Neural crest cell (in vitro differentiated cells): ENCODE measurements at places on chromosomes 3 and 15.

- no peak for DNase-seq
Measured at GRCh38 chr15:89141885-89142284, 53.6 kb downstream of the ABHD2 start.

- DNase-seq: no peak
Measured at GRCh38 chr15:65354835-65355172, 23.0 kb downstream of the IGDCC3 start.

DNA sequence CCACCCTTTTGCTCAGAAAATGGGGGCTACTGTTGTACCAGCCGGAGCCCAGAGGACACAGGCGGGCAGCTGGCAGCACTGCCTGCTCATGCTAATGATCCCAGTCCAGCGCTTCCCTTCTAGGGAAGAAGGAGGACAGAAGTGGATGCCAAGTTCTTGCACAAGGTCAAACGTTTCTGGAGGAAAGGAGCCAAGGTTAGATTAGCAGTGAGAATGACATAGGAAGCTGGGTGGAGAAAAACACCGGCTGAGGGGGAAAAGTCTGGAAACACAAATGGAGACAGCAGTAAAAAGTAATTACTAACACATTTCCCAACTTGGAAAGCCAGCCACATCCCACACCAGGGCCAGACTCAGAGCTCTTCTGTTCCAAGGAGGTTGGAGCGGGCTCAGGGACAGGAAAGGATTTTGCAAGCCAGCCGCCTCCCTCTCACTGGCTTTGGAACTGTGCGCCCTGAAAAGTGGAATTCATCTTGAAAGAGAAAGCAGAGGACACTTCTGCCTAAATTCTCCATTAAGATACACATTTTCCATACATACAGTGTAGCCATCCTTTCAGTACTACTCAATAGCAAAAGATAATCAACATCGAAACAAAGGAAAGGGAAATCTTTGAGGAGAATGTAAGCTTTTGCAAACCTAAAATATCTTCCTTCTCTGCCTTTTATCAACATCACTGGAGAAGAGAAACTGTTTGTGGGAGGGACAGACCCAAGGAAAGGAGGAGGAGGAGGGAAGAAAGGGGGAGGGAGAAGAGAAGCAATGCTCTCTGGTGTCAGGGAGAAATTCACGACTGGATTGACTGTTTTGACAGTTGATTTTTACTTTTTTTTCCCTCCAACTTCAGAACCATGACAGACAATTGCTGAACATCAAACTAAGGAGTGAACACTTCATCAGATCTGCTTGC is 133.6 kb downstream of the CD47 start:
- no peak for DNase-seq

DNA sequence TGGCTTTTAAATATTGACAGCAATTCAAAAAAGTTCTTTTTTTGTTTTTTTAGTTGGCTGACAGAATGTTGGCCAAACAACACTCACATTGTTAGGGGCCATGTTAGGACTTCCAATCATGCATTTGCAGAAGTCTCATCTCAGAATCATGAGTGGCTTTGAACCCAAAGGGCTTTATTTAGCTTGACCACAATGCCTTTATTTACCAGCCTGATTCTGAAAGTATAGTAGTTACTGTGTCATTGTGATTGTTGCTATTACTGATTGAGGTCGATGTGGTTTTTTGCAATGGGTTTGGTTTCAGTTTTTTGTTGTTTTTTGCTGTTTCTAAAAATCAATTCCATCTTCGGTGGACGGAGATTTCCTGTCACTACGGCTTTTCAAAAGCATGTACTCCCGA is 7.2 kb downstream of the GLDN start:
- no peak for DNase-seq

DNA sequence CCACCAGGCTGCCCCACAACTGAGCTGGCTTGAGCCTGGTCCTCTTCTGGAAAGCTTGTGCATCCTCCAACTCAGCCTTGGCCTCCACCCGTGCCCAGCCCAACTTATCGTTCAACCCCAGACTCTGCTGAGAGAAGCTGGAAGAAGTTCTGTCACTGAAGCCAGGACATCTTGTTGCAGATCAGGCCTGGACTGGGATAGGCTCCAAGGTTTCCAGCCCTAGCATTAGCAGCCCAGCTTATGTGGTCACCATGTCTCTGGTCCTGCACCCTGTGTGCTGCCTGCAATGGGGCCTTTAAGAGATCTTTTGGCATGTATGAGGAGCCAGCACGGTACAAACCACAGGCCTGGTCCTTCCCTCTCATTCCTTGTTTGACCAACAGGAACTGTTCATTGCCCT is 15.2 kb upstream of the CAMP start:
- DNase-seq: no peak

GRCh38 chr3:70580021-70580420 is 267.6 kb upstream of the MDFIC2 start:
- no peak for DNase-seq

GRCh38 chr3:45554006-45554666 is 40.4 kb upstream of the LIMD1 start:
- no peak for DNase-seq

DNA sequence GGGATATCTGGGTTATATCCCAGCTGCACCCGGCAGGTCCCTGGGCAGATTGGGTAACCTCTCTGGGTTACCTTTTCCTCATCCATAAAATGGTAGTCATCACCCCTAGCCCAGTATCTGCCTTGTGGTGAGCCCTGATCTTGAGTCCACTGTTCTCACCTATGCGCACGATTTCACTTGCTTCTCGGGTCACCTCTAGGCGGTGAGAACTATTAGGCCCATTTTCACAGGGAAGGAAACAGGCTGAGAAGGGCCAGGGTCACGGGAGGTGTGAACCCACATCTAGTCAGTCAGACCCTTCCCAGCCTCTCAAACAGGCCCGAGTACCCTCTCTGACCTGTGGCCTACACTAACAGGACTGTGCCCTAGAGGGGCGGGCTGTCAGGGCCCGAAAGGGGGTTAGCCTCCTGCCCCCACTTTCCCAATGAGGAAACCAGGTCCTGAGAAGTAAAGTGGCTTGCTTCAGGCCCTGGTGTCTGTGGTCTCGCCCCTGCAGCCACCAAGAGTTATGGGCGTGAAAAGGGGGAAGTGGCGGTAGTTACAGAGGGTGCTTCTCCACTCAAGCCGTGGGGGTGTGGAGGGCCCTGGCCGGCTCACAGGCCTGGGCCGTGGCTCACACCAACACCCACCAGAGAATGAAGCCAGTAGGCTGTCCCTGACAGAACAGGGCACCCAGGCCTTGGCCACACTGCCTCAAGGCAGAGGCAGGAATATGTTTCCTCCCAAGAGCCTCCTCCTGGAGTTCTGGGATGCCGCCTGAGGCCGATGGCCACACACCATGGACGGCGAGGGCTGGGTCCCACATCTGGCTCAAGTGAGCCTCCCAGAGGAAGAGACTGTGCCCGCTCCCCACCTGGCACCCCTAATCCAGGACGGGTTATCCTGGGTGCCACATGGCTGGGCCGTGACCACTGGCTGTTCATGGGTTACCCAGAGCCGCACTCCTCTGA is 19.5 kb downstream of the PSTPIP1 start:
- DNase-seq: no peak

GRCh38 chr3:25386686-25387255 is 41.3 kb upstream of the RARB start:
- DNase-seq: no peak

GRCh38 chr15:72139667-72140066 is 21.5 kb downstream of the SENP8 start:
- no peak for DNase-seq

GRCh38 chr3:60045686-60046085 is 995.9 kb upstream of the CFAP20DC start:
- DNase-seq: no peak

DNA sequence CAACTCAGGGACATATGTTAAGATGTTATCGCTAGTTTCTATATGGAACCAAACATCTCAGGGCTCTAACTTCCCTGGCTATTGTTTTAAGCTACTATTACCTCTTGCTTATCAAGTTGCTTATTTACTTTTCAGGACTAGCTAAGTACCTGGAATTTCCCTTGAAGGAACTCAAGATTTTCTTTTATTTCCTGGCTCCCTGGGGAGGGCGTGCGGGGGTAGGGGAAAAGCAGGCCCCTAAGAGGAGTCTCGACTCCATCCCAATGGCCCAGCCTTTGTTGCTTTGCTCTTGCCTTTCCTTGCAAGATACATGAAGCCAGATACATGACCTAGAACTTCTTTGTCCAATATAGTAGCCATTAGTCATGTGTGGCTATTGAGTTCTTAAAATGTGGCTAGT is 76.9 kb upstream of the STXBP5L start:
- DNase-seq: no peak

- no peak for DNase-seq
Measured at GRCh38 chr3:134320749-134321148, 53.5 kb downstream of the AMOTL2 start.

GRCh38 chr3:152113992-152114651 is 154.6 kb upstream of the MBNL1 start:
- no peak for DNase-seq

DNA sequence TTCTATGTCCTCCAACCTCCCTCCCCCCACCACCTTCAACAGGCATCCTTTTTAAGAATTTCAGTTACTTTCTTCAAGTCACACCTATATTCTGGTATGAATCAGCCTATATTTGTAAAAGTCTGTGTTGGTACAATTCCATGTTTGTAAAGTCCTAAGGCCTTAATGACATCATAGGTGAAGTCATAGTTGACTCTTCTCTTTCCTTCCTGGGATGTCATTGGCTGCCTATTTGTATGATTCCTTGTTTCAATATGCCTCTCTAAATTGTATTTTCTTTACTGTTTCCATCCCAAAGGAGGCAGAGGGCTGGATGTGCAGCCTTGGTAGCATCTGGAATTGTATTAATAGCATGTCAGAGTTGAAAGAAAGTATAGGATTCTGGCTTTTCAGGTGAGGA is 56.5 kb downstream of the ADAMTSL3 start:
- no peak for DNase-seq

GRCh38 chr3:129429080-129429451 is 630 bp upstream of the EFCAB12 start:
- DNase-seq: no peak

- no peak for DNase-seq
Measured at GRCh38 chr15:57079446-57079845, 161.0 kb downstream of the TCF12 start.

DNA sequence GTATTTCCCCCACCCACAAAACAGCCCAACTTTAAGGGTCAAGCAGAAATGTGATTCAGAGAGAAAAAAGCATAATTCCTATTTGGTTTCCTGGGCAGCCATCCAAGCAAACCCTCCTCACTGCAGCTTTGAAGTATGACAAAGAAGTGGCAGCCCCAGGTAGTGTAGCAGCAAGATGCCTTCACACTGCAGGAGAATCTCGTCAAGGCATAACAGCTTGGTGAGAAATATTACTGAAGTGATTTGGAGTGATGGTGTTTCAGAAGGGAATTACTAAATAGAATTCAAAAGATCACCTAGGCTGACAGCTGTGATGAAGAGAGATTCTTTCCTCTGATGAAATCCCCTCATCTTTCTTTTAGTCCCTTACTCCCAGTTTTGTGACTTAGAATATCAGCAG is 173.9 kb downstream of the PYDC2 start:
- DNase-seq: no peak

- no peak for DNase-seq
Measured at GRCh38 chr15:74833376-74834107, 7.1 kb downstream of the CPLX3 start.

DNA sequence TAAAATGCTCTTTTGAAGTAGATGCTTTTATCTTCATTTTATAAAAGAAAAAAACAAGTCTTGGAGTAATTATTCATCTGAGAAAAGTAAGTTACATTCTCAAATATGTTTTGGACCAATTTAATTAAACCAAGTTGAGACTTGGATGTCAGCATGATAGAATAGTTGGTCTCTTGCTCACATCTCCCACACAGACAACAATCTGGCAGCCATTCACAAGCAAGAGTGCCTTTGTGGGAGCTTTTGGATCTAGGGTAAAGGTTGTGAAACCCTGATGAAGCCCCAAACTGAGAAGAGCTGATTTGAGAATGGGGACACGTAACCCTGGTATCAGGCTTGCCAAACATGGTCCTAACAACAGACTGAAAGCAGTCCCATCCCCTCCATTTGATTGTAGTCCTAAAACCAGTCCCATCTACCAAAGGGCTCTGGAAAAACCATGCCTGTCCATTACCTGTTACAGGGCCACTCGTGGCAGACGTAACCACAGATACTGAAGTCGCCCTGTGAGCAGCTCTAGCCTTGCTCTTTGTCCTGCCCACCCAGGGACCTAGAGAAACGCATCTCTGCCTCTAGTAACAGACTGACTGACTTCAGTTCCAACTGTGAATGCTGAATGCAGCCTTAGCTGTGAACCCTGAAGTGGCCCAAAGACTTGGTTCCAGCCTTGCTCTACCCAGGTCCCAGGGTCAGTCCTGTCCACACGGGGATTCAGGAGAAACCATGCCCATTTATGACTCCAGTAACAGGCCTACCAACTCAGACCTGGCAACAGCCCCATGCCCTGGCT is 145.5 kb upstream of the SYNPR start:
- no peak for DNase-seq

DNA sequence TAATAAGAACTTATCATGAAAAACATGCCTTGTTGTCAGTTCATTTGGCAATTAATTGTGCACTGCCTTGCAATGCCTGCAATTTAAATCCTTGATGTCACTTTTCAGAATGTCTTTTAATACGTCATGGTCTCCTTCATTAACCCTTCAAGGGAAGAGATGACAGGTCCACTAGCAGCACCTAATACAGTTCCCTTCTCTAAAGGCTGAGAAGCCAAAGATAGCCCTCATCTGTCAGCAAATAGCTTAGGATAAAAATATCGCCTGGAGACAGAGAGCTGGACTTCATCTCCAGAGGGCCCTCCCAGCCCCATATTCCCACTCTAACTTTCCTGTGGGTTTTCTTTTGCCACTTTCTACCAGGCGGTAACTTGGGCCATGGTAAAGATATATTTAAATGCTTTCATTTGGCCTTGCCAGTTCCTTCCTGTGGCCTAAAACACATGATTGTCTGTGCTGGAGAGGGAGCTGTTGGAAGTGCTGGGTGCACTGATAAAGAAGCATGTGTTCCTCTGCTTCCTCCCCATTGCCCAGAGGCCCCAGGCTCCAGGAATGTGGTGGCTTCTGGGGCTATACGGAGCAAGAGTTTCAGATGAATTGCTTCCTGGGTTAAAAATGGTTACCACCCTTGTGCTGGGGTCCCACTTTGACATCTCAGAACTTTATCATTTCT is 76.3 kb upstream of the UMPS start:
- DNase-seq: no peak

- DNase-seq: no peak
Measured at GRCh38 chr3:190443257-190443656, 6.4 kb downstream of the TMEM207 start.

GRCh38 chr3:178369006-178369405 is 167.2 kb upstream of the KCNMB2 start:
- DNase-seq: no peak
